Stimulated activated CD8-positive, alpha-beta memory T cell treated with anti-CD3 and anti-CD28 coated beads, Interleukin-15, amount 100 ng/mL, for 4 hours (primary cell): ENCODE measurements at places on chromosomes 2 and 18.
A peak's percentile ranks its signal among the peaks of the same experiment; 100 is the strongest.

- DNase-seq: no peak
These were observed 1170.3 kb upstream of the CHAC2 start for GRCh38 chr2:52597346-52597745.

- no peak for DNase-seq
These were observed 60.4 kb downstream of the PLB1 start for GRCh38 chr2:28556303-28556702.

- DNase-seq: peak; percentile 1
These were observed 774 bp upstream of the FZD7 start for GRCh38 chr2:202032846-202033316.

DNA sequence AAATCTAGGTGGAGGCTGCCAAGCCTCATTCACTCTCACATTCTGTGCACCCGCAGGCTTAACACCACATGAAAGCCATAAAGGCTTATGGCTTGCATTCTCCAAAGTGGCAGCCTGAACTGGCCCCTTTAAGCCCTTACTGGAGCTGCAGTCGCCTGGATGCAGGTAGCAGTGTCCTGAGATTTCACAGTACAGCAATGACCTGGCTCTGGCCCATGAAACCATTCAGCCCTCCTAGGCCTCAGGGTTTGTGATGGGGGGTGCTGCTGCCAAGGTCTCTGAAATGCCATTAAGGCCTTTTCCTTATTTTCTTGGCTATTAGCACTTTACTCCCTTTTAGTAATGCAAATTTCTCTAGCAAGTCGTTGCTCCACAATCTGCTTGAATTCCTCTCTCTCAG lies 48.6 kb downstream of the RNMT start:
- DNase-seq: no peak

DNA sequence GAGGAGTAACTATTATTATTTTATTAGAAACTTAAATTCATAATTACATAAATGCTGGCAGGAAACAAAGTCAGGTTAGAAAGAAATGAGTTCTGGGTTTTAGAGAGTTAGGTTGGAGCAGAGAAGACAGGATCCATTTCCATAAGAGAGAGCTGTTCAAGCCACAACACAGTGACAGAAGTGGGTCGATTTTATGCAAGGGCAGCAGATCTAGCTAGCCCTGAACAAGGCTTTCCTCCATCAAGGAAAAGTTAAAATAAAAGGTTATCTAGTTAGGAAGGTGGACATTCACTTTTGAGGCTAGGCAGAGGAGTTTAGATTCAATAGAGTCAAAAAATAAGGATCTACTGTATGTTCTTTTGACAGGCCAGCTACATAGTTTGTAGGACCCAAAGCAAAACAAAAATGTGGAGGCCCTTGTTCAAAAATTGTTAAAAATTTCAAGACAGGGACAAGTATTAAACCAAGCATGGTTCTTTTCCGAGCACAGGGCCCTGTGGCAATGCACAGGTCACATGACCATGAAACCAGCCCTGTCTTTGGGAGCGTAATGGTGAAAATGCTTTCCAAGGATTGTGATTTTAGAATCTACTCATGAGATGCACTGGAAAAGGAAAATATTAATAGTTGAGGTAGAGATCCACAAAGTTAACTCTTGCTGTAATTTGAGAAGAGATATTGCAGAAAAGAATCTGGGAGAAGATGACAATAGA lies 91.2 kb upstream of the CREB1 start:
- no peak for DNase-seq

GRCh38 chr2:113966832-113967231 lies 76.9 kb downstream of the ACTR3 start:
- no peak for DNase-seq

DNA sequence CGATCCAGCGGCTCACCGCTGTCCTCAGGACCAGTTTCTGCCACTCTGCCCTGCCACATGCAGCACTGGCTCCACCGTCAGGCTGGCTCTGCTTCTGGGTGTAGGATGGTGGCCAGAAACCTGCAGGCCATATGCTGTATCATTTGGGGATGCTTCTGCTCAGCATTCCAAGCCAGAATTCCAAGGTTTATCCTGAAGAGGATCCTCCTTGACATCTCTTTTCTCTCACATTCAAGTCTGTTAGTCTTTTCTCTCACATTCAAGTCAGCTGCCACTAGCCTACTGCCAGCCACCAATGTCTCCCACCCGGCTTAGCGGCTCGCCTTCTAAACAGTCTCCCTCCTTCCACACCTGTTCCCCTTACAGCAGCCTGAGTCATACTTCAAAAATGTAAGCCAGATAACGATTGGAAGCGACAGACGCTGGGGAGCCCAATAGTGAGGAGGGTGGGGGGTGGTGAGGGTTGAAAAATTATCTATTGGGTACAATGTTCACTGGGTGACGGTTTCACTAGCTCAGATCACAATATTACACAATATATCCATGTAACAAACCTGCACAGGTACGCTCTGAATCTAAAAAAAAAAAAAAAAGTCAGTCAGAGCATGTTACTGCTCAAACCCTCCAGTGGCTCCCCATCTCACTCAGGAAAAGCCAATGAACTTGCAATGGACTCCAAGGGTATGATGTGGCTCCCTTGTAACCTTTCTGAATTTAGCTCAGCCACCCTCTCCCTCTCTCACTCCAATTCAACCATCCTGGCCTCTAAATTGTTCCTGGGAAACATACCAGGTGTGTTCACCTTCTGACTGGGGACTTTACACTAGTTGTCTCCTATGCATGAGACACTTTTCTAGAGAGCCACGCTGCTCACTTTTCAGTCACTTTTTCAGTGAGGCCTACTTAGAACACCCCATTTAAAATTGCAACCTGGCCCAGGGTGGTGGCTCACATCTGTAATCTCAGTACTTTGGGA lies 38.8 kb upstream of the SP3 start:
- DNase-seq: no peak

- peak; percentile 7 for DNase-seq
These were observed 323.2 kb downstream of the PLCL1 start for GRCh38 chr2:198127627-198128026.

- DNase-seq: no peak
These were observed 44.8 kb upstream of the C2orf15 start for GRCh38 chr2:99096728-99097127.

DNA sequence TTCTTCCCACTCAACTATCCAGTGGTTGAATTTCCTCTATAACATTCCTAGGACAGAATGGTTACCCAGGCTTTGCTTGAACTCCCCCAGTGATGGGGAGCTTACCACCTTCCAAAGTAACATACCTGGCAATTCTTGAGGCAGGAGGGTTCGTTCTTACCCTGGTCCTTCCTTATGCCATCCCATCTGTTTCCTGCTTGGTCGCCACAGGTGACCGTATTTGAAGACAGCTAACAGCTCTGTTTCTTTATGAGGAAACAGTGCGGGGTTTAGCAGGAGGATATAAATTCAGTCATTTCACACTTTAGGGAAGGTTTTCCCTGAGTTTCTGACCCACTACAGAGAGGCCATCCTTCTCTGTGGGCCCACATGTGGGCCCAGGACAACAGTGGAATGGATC lies 42.6 kb downstream of the FOSL2 start:
- DNase-seq: no peak

- DNase-seq: no peak
These were observed 195.5 kb downstream of the ANAPC1 start for GRCh38 chr2:111688482-111688881.

- DNase-seq: no peak
These were observed 633.1 kb downstream of the BCL11A start for GRCh38 chr2:59920307-59920706.

GRCh38 chr2:98809878-98810587 lies 79.1 kb upstream of the MGAT4A start:
- DNase-seq: no peak

DNA sequence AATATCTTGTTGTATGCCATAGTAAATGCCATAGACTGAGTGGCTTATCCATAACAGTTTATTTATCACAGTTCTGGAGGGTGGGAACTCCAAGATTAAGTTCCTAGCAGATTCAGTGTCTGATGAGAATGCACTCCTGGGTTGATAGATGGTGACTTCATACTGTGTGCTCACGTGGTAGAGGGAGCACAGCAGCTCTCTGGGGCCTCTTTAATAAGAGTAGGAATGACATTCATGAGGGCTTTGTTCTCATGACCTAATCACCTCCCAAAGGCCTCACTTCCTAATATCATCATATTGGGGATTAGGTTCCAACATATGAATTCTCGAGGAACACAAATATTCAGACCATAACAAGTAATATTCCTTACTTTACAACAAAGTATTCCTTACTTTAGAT lies 98.1 kb upstream of the SH3BP4 start:
- DNase-seq: no peak

GRCh38 chr18:21241301-21242048 lies 557 bp upstream of the GREB1L start:
- DNase-seq: no peak

GRCh38 chr2:38386377-38386776 lies 9.3 kb upstream of the ATL2 start:
- no peak for DNase-seq

- no peak for DNase-seq
These were observed 85.2 kb upstream of the POU3F3 start for GRCh38 chr2:104768694-104769093.

- DNase-seq: no peak
These were observed 12.0 kb downstream of the RUFY4 start for GRCh38 chr2:218081063-218081462.

DNA sequence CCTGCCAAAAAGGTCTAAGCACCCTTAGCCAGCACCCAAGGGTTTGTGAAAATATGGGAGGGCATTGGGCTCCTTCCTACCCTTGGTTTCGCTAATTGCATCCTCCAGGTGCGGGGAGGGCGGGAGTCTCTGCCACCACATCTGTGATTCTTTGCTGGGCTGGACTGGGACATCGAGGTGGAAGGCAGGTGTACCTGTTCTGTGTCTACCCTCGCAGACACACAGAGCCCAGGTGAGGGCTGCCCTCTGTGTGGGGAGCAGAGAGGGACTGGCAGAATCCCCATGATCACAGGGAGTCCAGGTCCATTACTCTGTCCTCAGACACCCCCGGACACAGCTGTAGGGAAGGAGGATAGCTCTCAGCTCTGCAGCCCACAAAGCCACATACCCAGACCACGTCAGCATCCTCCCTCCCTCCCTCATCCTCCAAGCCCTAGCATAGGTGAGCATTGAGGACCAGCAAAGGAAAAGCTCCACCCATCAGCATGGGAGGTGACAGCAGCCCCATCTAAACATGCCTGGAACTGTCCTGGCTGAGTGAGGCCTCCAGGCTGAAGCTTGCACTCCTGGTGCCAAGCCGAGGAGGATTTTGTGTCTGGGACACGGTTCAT lies 49.8 kb downstream of the PLB1 start:
- no peak for DNase-seq

GRCh38 chr2:195683174-195683573 lies 26.1 kb downstream of the SLC39A10 start:
- no peak for DNase-seq

GRCh38 chr2:75327334-75327733 lies 128.0 kb upstream of the TACR1 start:
- no peak for DNase-seq

DNA sequence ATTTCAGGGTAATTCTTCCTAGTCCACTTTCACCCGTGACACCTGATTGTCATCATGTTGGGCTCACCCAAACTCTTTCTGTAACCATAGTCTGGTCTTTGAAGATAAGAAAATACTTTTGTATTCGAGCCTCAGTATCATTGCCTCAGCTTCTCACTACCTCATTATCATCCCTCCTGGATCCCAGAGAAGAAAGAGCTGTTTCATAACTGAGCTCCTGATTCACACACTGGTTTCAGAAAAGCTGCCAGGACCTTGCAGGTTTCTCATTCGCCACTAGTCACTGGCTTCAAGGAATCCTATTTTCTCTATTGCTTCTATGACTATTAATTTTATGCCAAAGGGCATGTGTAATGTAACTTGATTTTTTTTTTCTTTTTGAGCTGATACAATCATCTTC lies 2.9 kb upstream of the CRIM1 start:
- no peak for DNase-seq

DNA sequence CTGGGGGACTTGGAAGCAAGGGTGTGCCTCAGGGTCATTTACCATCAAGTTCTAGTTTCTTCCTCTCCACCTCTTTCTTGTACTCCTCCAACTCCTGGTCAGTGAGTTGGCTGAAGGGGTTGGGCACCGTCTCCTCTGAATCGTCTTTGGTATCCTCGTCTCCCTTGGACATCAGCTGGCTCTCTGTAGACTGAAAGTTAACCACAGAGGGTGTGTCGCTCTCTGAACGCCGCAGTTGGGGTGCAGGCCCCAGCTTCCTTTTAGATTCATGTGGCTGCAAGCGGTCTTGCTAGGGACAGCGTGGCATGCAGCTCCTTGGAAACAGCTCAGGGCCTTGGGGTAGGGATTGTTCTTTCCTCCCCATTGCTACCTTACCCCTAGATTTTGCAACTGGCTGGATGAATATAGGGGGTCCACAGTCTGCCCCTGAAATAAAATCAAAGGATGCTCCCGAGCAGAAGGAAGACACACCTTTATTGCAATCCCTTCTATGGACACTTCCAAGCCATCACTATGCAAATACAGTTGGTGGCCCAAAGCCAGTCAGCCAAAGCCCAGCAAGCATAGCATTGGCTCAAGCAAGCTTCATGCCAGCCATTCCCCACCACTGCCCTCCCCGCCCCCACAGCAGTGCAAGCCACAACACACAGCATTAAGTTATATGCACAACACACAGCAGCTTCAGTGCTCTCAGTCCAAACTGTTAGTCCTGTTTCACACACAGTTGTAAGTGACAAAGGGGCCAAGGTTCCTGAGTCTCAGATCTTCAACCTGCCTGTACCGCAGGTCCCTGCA lies 93.2 kb downstream of the ADD2 start:
- no peak for DNase-seq

- no peak for DNase-seq
These were observed 79.7 kb downstream of the HS1BP3 start for GRCh38 chr2:20571231-20571630.

GRCh38 chr2:45612285-45612684 lies 1.2 kb upstream of the SRBD1 start:
- no peak for DNase-seq

DNA sequence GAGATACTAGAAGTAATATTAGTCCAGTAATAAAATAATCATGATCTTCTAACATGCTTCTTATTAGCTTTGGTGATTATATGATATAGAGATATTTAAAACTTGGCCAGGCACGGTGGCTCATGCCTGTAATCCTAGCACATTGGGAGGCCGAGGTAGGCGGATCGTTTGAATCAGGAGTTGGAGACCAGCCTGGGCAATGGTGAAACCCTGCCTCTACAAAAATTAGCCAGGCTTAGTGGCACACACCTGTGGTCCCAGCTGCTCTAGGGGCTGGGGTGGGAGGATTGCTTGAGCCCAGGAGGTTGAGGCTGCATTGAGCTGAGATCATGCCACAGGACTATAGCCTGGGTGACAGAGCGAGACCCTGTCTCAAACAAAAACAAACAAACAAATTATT lies 87.0 kb downstream of the WDR7 start:
- no peak for DNase-seq

DNA sequence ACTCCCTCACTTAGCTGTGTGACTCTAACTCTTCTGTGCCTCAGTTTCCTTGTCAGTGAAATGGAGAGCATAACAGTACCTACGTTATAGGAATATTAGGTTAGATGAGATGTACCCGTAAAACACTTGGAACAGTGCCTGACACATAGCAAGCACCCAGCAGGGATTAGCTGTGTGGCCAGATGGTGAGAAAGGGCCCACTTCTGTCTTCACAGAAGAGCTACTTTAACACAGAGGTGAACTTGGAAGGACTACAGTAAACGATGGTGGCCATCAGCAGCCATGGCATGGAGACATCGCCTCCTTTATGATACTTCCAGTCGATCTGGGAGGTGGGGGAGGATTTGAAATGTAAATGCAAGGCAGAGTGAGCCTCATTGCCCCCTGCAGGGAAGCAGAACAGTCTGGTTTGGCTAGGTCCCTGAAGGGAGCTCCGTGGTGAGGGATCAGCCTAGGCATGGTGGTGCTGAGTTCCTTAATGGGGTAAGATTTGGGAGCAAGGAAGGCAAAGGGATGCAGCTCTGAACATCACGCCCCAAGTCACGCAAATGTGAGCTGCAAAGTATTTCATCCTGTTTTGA lies 101.7 kb upstream of the ALPP start:
- no peak for DNase-seq
